Fibroblast of skin of abdomen (primary cell): ENCODE measurements at places on chromosomes 3 and 15.

DNA sequence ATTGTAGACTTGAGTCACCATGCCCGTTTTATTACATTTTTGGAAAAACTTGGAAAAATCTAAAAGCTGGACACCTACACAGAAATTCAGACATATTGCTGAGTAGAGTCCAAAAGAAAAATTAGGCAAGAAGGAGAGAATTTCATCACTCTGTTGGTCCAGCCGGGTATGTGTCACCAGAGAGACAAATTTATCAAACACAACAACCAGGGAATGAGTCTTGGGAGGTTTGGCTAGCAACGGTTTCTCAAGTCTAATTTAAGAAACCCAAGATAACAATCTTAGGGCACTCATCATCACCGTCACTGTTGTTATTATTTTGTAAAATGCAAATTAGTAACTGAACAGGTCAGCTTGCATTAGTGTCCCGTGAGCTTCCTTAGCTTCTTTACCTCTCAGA lies 197.5 kb upstream of the C2CD4B start:
- peak; percentile 66 for DNase-seq

- peak; percentile 55 for DNase-seq
These were observed 87.0 kb downstream of the FOXB1 start for GRCh38 chr15:60091157-60091556.

DNA sequence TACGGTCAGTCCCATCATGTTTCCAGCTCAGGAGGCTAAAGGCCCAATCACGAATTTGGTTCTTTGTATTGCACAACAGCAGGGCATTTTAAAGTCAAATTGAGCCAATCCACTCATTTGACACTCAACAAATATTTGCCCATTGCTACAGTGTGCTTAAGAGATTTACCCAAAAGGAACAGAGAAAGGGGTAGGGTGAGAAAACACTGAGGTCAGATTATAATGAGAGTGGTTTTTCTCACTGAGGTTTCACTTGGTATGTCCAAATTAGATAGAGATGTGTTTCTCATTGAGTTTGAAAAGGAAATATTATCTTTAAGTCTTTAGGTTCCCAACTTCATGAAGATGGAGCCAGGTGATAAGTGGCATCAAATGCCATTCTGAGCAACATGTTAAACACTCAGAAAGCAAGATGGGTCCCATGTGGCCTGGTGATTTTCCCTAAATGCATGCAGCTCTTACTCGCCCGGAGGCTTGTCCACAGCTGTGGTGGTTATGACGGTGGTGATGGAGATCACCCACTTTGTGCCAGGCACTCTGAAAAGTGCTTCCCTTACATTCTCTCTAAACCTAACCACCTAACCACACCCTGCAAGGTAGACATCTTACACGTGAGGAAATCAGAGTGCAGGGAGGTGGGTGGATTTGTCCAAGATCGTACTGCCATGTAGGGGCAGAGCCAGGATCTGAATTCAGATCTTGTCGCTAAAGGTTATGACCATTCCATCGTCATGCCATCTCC lies 31.2 kb upstream of the USP3 start:
- DNase-seq = no peak

GRCh38 chr3:11272906-11273574 lies 843 bp downstream of the ATG7 start:
- DNase-seq = no peak

GRCh38 chr3:162041622-162042021 lies 545.0 kb downstream of the OTOL1 start:
- DNase-seq = no peak

- no peak for DNase-seq
These were observed 24.0 kb upstream of the SLC6A6 start for GRCh38 chr3:14378415-14378814.

DNA sequence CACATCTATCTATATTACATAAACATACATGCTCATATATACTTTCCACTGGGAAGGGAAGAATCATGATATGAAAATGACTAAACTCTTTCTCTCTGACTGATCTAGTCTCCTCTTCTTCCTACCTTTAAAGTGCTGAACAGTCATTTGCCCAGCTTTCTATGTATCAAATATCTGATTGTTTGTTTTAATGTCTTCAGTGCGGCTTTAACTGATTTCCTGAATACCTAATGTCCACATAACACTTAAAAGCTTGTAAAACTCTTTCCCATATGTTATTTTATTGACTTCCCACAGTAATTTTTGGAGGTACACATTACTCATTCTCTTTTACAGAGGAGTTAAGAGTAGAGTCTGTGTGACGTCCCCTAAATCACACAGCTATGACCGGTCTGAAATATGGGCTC lies 28.2 kb downstream of the CPOX start:
- DNase-seq = no peak

DNA sequence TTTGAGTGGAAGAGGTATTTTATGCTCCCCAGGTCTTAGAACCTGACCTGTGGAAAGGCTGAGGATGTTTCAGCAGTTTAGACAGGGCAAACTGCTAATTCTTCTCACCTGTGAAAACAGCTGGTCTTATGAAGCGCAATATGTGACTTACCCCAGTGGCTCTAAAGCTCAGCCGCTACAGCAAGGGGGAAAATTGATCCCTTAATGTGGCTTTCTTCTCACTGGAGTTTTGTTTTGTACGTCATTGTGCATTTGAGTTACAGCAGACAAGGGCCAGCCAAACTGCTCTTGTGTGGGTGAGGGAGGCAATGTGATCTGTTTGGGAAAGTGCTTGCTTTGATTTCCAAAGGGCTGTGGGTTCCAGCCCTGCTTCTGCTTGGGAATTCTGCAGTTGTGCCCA lies 293.4 kb upstream of the LRRFIP2 start:
- DNase-seq = no peak

- no peak for DNase-seq
These were observed 1.1 kb downstream of the TICRR start for GRCh38 chr15:89576417-89576773.

GRCh38 chr3:161101609-161102008 lies 3.5 kb downstream of the B3GALNT1 start:
- no peak for DNase-seq

- DNase-seq = no peak
These were observed 52.7 kb upstream of the CMC1 start for GRCh38 chr3:28188686-28189085.

- DNase-seq = no peak
These were observed 117.0 kb downstream of the SMAD6 start for GRCh38 chr15:66819084-66819483.

DNA sequence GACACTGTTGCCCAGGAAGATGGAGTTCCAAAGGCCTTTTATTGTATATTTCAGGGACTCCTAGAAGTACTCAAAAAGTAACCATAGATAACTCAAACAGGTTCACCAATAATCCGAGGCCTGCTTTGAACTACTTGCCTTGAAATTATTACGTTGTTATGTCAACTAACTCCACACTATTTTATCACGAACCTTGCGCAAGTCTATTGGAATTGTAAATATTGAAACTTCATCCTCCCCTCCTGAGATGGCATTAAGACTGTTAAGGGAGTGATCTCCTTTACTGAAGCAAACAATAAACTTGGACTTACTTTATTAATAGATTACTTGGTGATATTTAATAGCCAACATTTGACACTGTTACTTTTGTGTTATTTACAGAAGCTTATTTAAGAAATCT lies 199.6 kb upstream of the GADL1 start:
- DNase-seq = no peak

DNA sequence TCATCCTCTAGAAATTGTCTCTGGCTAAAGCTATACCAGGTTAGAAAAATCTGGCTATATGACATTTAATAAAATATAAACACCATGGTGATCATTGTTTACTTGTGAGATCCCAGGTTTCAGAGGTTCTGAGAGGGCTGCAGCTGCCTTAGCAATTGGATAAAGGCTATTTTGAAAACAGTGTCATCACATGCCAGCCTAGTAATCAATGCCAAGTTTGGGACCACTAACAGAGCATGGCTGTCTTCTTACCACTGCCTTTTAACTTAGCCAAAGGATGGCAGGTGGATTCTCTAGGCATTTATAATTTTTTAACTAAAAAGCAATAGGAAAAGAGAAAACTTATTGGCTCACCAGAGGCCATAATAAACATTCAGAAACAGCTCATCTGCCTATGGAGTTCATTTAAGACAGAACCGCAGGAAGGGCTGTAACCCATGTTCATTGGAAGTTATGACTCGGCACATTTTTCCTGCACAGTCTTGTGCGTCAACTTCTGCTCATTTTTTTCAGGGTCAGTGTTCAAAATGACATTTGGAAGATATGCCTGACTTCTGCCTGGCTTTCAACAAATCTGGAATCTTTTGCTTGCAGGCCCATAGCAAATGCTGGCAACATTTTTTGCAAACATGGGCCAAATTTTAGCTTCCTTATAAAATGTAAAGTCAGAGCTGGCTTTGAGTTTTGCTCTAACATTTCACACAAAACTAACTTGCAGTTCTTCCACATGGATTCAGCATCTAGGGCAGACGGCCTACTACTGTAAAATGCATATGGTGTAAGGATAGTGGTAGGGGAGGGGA lies 476.0 kb upstream of the TBL1XR1 start:
- DNase-seq = peak; percentile 90

DNA sequence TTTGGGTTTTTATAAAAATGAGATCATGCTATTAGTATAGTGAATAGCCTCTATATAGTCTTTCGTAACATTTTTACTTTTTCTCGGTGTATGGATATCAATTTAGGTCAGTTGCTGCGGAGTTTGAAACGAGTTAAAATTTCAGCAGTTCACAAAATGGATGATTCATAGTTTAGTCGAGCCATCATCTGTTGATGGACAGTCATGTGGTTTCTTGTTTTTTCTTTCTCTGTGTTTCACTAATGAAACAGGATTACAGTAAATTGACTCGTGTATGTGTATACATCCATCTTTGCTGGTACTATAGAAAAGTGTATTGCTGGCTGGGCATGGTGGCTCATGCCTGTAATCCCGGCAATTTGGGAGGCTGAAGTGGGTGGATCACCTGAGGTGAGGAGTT lies 106.8 kb downstream of the IGF1R start:
- peak; percentile 48 for DNase-seq

- DNase-seq = peak; percentile 76
These were observed at the start of the genes LRRC34 and LRRIQ4 for GRCh38 chr3:169812332-169813235. Gene LRRC34 (minus strand): TSS chr3:169812904. CDS start chr3:169812548, 356 bp downstream. Gene LRRIQ4 (plus strand): TSS chr3:169812870. CDS start chr3:169821922, 9,052 bp downstream.

DNA sequence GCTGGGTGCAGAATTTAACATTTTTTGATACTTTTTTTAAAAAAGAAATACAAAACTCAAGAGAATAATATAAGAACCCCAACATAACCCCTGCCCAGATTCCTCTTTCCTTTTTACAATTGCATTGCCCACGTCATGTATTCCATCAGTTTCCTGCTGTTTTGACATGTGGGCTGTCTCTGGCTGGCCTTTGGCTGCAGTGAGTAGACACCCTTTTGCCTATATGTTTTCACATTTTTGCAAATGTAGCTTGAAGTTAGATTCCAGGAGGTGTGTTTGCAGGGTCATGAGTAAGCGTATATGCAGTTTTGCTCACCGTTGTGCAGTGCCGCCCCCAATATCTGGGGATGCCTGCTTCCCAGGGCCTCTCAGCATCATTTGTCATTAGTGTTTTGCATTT lies 28.0 kb upstream of the ATP10A start:
- peak; percentile 40 for DNase-seq

DNA sequence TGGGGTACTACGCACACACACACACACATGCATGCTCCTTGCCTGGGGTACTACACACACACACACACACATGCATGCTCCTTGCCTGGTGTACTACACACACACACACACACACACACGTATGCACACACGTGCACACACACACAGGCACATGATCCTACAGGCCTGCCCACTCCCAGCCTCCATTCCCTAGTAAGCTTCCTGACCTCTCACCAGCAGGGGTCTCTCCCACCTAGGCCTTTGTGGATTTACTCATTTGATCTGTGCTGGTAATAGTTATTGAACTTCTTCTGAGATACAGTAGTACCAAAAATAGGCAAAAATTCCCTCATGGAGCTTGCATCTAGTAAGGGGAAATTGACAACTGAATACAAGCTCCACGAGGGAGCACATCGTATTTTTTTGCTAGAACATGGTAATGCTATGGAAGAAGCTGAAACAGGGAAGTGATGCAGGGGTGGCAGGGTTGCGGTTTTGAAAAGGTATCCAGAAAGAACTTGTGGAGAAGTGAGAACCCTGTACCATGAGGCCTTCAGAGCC lies 19.1 kb downstream of the TTC21A start:
- peak; percentile 70 for DNase-seq

DNA sequence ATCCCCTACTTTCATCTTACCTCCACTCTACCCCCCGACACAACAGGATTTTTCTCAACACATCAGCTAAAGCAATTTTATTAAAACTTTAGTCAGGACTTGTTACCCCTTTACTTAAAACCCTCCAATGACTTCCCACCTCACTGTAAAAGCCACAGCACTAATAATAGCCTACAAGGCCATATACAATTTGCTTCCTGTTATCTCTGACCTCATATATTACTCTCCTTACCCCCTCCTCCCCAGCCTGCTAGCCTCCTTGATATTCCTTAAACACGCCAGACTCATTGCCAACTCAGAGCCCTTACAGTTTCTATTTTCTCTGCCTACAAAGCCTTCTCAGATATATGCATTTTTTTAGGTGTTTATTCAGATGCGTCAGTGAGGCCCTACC lies 54.4 kb downstream of the DCUN1D1 start:
- no peak for DNase-seq

- DNase-seq = no peak
These were observed 291.1 kb upstream of the ROPN1 start for GRCh38 chr3:124282751-124283651.

- DNase-seq = no peak
These were observed 26.9 kb downstream of the DPH6 start for GRCh38 chr15:35519052-35519451.

DNA sequence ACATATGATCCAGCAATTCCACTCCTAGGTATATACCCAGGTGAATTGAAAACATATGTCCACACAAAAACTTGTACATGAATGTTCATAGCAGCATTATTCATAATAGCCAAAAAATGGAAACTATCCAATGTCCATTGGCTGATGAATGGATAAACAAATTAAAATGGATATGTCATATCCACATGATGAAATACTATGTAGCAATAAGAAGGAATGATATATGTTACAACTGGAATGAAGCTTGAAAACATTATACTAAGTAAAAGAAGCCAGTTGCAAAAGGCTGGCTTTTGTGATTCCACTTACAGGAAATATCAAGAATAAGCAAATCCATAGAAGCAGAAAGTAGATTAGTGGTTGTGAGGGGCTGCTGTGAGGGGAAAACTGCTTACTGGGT lies 33.7 kb downstream of the BNC1 start:
- DNase-seq = peak; percentile 58
